NCI-H187 (cell line): ENCODE measurements at places on chromosomes 6 and 20.

GRCh38 chr20:38060536-38060935, 27.0 kb downstream of the RPRD1B start:
- no peak for DNase-seq

DNA sequence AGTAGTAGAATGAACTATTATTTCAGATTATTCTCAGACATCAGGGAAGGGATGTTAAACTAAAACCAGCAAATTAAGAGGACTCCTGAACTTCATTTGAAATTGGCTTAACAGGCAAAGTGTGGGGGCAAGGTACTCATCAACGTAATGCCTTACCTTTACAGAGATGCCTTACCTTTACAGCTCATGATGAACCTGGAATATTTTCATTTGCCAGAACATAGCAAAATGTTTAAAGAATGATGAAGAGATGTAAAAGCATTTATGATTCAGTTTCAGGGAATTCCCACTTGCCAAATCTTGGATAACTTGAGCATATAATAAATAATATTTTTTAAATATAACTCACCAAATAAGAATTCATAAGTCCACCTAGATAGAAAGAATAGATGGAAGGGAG, 207.5 kb downstream of the TINAG start:
- no peak for DNase-seq

GRCh38 chr20:50467174-50467573, 43.0 kb upstream of the PTPN1 start:
- no peak for DNase-seq

DNA sequence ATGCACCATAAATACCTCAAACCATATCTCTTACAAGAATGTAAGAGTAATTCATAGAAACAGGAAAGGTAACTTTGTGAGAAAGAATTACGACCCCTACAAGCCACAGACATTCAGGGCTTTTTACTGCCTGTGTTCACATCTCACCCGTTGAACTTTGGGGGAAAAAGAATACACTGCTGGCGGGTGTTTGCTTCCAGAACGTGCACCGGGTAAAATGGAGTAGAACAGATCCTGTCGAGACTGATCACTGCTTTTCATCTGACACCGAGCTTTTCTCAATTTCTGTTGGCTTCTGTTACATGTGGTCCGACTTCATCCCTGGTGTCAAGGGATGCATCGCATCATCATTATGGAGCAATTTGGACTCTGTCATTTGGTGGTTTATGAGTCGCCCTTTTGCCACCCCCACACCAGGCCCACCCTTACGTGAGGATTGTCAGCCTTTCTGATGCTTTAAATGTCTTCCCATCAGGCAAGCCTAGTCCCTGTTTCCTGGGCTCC, 219.2 kb upstream of the ZFP64 start:
- DNase-seq: no peak

DNA sequence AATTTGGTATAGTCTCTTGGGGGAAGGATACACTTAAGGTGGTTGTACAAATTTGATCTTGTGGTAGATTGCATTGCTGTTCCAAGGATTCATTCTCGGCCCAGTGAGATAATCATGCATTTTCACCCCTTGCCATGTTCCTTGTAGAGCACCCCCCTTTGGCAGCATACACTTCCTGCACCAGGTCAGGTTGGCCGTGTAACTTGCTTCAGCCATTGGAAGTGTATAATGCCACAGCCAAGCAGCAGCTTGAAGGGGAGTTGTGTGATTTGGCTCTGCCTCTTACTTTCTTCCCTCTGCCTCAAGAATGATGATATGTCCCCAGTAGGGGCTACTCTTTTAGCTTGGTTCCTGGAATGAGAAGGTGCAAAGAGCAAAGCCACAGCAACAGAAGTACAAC, 21.9 kb downstream of the CCN2 start:
- no peak for DNase-seq

DNA sequence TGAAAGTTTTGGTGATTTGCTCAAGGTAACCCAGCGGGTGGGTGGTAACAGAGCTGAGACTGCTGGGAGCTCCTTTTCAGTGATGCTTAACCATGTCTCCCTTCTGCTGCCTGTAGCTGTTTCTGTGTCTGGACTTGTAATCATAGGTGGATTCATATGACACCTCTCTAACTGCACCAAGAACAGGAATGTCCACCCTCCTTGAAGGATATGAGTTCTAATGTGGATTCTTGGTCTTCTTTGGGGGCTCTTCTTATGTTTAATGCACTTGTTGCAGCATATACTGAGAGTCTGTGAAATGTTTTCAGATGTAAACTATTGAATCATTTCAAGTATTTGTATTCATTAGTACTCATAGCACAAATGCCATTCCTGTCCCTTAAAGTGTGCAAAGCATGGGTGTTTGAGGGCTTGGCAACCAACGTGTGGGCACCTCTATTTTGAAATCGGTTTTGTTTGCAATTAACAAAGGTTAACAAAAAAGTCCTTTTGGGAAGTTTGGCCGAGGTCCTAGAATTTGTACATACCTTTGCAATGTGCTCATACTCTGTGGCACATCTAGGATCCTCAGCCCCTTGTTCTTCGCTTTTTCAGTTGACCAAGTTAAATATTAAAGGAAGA, 138.0 kb downstream of the SOX4 start:
- no peak for DNase-seq

GRCh38 chr6:25774120-25774715, 19.7 kb downstream of the SLC17A4 start:
- DNase-seq: no peak

GRCh38 chr6:124131259-124131658, 327.6 kb downstream of the NKAIN2 start:
- DNase-seq: no peak

DNA sequence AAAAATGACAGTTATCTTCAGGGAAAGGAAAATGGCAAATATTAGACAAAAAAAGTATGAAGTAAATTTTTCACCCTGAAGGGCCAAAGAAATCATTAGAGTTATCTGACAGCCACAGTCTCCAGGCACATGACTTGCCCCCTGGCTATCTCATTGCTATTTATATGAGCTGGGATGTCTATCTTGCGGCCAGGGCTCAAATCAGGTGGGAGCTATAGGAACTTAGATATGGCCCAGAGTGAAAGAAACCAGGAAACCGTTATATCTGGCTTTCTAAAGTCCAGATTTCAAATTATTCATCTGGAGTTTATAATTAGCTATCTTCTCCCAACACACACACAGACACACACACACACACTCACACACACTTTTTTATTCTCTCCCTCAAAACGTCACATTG, 135.3 kb upstream of the EEF1E1 start:
- DNase-seq: no peak

- DNase-seq: no peak
Observed at GRCh38 chr20:46683011-46683667, 6.1 kb downstream of the TP53RK start.

DNA sequence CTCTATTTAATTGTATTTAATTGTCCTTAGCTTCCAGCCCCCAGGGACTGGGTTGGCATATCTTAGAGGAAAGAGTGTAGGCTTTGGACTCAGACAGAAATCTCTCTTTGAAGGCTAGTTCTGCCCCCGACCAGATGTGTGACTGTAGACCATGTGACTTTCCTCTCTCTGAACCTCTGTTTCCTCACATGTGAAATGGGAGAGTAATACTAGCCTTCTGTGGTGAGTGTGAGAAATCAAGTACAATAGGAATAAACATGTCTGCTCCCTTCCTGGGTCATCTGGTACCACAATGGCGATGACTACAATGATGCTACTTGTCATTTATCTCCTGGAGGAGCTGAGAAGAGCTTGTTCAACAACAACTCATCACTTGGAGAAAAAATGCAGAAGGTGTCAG, 179.9 kb downstream of the LRFN2 start:
- DNase-seq: no peak

DNA sequence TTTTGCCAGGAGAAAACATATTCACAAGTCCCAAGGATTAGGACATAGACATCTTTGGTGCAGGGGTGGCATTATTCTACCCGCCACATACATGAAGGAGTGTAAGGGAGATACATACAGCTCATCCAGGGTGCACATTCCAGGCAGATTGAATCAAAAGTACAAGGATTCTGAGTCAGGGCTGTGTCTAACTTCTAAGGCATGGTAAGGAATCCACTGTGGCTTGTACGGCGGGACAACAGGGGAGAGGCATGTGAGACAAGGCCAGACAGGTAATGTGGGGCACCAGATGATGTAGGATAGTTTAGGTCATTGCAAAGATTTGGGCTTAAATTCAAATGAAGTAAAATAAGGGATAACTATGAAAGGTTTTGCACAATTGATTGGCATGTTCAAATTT, 780.9 kb downstream of the C6orf118 start:
- no peak for DNase-seq

GRCh38 chr6:2259002-2259494, 13.6 kb upstream of the GMDS start:
- DNase-seq: no peak
